ENCODE measurements at places on chromosomes 3 and 15.

DNA sequence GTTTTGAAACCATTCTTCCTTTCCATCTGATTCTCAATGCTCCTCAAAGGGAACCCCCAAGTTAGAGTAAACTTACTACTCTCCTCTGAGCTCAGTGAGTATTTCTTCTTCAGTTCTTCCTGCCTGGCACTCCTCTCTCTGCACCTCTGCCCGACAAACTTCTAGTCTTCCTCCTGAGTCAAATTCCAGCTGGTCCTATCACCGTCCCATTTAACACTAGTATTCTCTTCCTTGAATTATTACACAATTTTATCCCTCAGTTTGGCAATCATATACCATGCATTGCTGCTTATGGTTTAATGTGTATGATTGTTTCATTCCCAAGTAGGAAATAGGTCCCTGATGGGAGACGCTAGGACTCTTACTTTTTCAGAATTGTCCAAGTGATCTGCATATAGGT lies 279.7 kb downstream of the MECOM start:
- DNase-seq, result no peak

- DNase-seq, result no peak
Measured at GRCh38 chr15:66716656-66717020, 14.6 kb downstream of the SMAD6 start.

- no peak for DNase-seq
Measured at GRCh38 chr3:127491323-127491722, 99.2 kb downstream of the TPRA1 start.

DNA sequence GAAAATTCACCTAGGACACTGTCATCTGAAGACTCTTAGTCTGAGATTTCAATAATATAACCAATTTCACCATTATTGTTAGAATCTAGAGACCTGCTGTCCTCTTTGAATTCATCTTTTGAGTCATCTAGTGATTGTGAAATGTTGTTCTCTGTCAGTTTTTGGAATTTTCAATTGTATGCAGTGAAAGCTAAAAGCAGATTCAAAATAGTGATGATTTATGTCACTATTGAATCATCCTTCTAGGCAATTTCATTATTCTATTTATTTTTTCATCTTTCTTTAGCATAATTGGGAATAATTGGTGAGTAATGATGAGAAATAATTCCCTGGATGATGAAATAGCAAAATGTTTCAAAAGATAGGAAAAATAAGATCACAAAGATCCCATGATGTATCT lies 101.7 kb upstream of the EIF1B start:
- DNase-seq, result no peak

DNA sequence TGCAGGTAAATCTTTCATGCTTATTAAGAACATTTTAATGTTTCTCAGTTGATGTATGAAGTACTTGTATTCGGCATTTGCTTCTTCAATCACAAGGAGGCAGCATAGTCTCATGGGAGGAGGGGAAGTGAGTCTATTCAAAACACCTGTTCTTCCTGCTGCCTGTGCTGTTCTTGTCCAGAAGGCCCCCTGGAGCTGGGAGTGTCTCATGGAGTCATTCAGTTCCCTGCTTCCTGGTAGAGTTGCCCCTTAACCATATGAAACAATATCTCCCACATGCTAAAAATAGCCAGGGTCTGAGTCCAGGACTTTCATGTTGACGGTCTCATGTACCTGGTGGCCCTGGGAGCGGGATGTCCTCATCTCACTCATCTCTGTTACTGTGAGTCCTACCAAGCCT lies 15.5 kb upstream of the PPP1R2 start:
- DNase-seq, result peak; percentile 21

DNA sequence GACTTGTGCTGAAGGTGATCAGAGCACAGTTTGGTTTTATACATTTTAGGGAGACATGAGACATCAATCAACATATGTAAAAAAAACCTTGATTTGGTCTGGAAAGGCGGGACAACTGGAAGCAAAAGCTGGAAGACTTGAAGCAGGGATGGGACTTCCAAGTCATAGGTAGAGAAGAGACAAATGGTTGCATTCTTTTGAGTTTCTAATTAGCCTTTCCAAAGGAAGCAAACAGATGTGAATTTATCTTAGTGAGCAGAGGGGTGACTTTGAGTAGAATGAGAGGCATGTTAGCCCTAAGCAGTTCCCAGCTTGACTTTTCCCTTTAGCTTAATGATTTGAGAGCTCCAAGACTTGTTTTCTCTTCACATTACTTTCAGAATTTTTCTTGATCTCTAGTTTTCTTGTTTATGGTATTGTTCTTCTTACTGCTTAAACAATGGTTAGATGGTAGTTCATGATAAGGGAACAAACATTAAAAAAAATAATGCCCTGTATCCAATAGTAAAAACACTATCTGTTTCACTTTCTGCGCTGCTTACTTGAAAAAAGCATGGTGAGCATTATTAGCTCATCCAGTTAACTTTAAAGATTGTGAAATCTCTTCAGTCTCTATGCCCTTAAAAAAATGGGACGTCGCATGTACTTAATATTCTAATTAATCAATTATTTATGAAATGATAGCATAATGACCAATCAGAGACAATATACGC lies 48.5 kb upstream of the BCHE start:
- no peak for DNase-seq

GRCh38 chr3:7760718-7761117 lies 740.9 kb upstream of the LMCD1 start:
- DNase-seq, result no peak

DNA sequence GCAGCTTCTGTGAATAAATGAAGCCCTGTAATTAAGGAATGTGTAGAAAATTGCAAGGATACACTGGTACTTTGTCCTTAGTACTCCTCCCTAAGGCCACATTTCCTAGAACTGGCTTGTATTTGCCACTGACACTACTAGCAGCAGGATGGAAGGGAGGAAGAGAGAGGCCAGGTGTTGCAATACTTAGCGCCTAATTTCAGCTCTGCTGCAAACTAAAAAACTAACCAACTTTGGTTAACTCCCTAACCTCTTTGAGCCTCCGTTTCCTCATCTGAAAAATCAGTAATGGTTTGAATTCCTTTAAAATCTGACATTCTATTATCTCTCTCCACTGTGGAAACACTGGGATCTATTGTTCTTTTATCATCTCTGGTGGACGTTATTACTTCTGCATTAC lies 257.0 kb downstream of the SV2B start:
- no peak for DNase-seq

- peak; percentile 72 for DNase-seq
Measured at GRCh38 chr15:61834076-61834697, 226.1 kb downstream of the VPS13C start.

DNA sequence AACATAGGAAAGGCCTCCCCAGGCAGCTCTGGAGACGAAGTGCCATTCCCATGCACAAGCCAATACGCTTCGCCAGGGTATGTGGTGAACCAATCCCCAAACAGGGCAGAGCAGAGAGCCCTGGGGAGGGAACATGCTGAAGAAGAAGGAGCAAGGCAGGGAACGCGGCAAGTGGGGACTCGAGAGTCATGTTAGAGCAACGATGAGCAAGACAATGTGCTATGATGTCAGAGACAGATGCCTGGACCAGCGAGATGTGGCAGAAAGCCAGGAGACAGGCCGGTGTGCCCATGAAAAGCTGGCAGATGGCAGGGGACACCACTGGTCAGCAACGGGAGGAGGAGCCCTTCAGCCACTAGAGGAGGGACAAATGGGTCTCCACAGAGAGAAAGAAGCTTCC lies 39.6 kb downstream of the NIPA2 start:
- DNase-seq, result no peak

DNA sequence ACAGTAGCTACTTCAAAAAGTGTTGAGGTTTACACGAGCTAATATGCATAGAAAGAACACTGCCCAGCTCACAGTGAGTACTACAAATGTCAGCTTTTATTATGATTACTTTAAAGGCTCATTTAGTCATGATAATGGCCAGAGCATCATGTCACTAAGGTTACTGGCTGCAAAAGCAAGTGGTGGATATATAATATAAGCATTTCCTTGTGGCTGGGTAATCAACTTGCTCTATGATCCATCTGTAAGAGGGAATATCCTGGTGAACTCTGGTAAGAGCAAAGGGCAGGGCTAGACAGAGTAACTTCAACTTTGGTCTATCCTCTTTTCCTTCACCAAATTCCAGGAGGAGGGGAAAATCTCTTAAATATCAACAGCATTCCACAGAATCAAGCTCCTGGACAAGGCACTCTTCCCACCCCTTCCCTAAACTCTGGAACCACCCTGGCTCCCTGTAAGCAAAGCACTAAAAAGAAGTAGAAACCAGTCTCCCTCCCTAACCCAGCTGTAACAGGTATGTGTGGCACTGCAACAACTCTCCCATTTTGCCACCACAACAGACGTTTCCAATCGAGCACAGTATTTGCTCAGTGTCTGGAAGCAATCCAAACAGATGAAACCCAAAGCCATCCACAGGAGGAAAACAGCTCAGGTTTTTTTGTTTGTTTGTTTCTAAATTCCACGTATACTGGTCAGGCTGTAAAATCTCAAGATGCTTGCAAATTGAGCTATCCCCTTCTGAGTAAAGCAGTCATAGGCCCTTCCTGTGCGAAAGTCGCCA lies 13.4 kb downstream of the B4GALT4 start:
- no peak for DNase-seq

DNA sequence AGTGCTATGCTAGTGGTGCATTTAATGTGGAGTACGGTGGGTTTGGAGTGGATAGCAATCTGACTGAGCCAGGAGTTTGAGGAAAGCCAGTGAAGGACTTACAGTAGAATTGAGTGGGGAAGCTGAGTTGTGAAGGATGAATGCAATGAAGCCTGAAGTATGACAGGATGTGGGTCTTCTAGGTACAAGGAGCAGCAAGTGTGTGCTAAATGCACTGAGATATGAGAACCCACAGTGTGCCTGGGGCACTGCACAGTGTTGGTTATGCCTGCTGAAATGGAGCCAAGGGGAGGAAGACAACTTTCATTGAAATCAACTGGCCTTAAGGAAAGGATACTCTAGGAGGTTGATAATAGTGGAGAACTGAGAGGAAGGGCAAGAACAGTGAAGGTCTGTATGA lies 105.5 kb upstream of the MRPL3 start:
- no peak for DNase-seq

DNA sequence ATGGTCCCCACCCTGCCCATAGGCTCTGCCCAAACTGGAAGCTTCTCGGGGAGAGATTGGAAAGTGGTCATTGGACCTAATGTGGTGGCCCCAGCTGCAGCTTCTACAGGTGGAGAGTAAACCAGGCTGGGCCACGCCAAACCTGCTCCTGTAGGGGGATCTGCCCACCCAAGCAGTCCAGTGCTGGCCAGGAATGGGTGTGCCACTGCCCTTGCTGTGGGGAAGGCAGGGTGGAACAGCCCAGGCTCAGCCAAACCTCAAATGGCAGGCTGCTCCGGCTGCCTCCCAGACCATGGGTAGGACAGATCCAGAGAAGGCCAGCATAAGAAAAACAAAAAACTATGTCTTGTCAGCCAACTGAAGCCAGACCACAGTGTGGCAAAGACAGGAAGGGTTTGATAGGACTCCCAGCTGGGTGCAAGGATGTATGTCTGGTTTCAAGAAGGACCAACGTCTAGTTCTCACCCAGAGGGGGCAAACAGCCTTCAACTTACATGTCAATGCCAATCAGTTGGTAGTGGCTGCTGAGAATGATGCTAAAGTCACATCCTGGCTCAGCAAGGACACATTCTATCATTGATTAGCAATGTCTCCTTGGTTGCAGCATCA lies 267.3 kb downstream of the UACA start:
- DNase-seq, result no peak

DNA sequence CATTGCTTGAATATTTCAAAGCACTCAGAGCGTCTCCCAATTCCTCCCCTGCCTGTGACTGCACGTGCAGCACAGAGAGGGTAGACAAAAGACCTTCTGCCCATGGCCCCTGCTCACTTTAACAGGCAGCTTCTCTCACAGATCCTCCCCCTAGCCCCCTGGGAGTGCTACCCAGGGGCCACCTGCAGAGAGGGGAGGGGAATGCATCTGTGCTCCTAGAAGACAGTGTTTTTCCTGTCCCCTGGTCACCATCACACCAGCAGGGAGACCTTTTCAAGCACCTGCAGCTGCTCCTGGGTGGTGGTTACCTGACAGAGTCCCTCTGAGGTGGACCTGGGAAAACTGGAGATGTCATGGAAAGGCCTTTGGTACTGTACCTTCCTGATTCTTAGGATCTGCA lies 56.7 kb upstream of the PRR23C start:
- no peak for DNase-seq

DNA sequence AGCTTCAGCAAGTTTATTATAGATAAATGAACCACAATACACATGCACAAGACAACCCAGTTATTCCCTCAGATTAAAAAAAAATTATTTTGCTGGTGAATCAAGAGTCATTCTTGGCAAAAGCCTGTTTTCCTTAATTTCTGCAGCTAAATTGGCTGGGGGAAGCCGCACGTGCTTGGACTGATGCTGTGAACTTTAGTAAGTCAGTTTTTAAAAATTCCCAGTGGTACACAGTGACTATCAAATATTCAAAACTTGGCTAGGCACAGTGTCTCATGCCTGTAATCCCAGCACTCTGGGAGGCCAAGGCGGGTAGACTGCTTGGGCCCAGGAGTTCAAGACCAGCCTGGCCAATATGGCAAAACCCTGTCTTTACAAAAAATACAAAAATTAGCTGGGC lies 23.9 kb downstream of the EHD4 start:
- no peak for DNase-seq

DNA sequence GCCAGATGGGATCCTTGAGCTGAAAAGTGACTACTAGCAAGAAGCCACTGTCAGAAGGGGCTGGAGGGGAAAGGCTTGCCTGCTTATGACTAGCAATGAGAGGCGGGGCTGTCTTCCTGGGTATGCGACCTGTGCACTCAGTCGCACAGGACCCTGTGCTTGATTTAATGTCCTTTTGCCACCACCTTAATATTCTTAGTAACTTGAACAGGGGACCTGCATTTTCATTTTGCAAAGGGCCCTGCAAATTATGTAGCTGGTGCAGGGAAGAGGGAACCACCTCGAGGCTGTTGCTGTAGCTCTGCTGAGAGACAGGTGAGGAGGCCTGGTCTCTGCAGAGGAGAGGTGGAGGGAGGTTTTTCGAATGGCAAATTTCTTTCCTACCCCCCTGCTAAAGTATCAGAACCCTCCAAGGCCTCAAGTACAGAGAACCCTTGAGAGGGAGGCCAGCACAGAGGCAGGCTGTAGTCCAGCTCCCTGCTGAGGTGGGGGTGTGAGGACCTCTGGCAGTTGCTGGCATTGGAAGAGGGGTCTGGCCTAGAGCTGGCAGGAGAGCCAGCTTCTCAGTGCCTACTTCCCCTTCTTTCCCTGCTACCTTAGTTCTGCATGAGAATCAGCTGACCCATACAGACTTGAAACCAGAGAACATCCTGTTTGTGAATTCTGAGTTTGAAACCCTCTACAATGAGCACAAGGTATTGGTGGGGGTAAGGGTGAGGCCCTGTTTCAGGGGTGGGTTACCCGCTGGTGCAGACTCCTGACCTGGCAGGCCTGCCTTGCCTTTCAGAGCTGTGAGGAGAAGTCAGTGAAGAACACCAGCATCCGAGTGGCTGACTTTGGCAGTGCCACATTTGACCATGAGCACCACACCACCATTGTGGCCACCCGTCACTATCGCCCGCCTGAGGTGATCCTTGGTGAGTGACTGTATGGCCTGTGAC lies 11.4 kb downstream of the CLK3 start:
- DNase-seq, result no peak

DNA sequence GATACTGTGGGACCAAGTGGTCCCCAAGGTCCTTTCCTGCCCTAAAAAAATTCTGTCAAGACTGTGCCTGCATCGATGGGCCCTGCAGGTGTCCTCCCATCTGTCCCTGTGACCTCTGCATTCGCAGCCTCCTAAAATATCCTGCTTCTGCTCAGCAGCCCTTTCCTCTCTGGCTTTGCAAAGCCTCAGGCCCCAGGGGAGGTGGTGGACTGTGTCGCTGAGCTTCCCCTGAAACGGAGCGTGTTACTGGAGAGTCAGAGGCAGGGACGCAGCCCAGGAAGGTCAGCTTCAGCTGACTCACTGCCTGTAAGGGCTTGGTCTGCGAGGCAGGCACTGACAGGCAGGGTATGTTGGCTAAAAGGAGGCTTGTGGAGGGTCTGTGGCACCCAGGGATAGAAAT lies 110.0 kb downstream of the RAB11A start:
- peak; percentile 8 for DNase-seq

Measured in IMR-90 (cell line).